ENCODE measurements at places on chromosomes 12 and 14.

DNA sequence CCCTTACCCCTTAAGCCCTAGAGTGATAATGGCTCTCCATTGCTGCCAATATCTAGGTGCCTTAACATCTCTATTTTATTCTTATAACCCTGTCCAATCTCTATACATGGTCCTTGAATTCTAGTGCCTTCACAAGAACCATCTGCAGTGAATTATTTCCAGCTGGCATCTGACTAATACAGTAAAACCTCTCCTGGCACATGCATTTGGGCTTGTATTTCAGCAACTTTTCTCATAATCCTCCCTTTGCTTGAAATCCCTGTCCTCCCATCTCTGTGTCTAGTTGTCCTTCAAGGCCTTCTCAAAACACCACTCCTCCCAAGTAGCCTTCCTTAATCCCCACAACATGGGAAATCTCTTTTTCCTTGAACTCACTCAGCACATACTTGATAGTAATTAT, 14.2 kb upstream of the HMGA2 start:
- no peak for DNase-seq

DNA sequence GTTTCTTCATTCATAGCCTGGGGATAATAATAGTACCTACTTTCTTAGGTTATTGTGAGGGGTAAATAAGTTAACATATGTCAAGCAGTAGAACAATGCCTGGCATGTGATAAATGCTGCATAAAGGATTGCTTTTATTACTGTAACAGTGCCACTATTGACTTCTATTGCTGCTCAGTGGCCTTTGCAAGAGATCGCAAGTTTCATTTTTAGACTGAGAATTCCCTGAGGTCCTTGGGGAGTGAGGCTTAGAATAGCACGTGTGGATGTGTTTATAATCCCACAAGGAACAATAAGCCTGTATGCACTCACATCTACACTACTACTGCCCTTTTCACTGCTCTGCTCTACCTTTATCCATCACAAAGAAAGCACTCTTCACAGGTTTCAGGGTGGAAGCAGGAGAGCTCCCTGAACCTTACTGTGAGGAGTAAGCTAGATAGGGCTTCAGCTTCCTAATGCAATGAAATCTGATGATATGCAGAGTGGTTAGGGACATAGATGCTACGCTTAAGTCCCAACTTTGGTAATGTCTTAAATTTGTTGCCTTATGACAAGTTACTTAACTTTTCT, 302.6 kb downstream of the SNAPC1 start:
- DNase-seq: no peak

- DNase-seq: no peak
Observed at GRCh38 chr14:31945701-31946100, 131.4 kb upstream of the ARHGAP5 start.

DNA sequence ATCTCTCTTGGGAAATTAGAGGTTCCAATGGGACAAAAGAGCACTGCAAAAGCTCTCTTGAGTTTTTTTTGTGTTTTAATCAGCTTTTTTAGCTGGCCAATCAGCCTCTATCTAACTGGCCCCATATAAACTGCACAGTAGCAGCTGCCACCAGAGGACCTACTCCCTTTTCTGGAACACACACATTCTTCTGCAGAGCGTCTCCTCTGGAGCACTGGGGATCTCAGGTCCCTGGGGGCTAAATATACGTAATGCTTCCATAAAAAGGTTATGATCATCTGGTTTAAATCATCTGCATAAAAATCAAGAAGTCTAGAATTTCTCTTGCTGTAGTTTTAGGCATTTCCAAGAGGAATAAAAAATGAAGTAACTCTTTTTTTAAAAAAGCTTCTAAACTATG, 32.3 kb downstream of the TSPAN8 start:
- DNase-seq: peak; percentile 14

DNA sequence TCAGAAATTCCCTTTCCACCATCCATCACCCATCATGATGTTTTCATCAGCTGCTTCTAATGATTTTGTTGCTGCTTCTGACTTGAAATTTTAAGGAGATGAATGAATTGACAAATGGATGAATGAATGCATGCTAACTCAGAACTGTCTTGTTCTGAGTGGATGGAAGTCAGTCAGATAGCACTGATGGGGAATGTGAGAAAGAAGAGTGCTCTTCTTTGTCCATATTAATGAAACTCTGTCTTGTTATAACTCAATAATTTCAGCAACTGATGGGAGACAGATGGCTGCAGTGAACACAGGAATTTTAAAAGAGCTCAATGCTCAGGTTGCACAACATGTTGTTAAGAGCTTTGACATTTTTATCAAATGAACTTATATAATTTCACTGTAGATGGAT, 422.0 kb downstream of the TRHDE start:
- DNase-seq: no peak

- no peak for DNase-seq
Observed at GRCh38 chr12:71695782-71696181, 9.9 kb downstream of the TMEM19 start.

DNA sequence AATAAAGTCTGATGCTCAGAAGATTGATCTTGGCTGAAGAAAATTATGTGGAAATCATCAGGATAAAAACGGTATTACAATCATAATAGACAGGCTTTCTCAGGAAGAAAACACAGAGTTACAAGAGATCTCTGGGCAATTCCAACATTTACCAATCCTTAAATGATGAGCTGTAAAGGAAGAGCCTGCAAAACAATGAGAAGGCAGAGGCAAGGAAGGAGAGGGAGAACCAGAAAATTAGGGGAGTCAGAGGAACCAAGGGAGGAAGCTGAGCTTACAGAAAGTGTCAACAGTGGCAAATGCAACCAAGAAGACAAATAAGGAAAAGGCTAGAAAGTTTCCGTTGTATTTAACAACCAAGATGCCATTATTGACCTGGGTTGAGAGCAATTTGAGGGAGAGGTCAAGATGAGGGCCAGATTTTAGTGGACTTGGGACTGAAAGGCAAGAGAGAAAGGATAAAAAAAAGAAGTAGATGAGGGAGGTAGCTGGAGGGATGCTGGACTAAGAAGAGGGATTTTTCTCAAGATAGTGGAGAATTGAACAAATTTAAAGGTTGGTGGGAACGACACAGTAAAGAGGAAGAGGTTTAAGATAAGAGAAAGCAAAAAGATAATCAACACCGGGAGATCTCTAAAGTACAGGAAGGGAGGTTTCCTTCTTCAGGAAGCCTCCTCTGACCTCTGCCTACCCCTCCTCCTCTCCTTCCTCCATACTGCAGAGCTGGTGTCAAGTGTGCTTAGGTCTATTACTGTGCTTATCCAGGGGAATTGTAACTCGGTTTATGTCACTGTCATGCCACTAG, 116.9 kb downstream of the DUSP6 start:
- no peak for DNase-seq

Measured in fibroblast of skin of left biceps (primary cell).